ENCODE measurements at places on chromosomes 2 and 18.
A peak's percentile ranks its signal among the peaks of the same experiment; 100 is the strongest.

GRCh38 chr2:112153179-112153490 is 14.9 kb downstream of the FBLN7 start:
- no peak for DNase-seq

DNA sequence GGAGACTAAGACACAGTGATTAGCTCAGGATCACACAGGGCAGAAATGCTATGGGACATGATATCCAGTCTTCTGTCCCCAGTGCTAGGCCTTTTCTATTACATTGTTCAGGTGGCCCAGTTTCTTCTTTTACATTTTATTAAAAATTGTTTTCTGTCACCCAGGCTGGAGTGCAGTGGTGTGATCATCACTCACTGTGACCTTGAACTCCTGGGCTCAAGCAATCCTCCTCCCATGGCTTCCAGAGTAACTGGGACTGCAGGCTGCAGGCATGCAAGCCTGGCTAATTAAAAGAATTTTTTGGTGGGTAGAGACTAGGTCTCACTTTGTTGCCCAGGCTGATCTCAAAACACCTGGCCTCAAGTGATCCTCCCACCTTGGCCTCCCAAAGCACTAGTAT is 15.4 kb downstream of the PDK1 start:
- peak; percentile 64 for DNase-seq

- DNase-seq: no peak
These were observed 26.9 kb upstream of the GLS start for GRCh38 chr2:190853531-190854383.

DNA sequence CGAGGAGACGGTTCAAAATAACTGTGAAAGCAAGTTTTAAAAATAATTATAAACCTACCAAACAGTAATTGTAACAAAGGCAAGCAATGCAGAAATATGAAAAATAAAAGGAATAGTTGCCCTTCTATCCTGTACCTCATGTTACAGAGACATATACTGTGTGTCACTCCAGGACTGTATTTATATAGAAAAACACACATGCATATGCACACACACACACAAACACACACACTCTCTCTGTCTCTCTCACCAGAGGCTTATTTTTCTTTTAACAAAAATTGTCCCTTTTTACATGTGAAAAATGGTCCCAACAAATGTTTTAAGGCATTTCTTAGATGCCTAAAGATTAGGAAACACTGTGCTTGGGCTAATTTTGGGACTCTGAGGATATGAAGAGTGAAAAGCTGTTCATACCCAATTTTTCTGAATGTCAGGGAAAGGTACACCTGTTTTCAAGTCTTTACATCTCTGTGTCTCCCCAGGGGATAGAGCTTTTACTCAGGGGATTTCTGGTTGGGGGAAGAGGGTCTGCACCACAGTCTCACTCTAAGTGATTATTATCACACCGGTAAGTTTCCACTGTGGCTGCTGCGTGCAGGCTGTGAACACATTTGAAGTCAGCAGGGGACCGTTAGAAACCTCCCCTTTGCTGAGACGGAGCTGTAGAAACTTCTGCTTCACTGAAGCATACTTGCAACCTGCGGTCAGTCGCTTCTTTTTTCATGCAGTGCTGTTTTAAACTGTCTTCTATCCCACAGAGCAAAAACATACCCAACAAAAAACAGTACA is 51.4 kb upstream of the SPAG16 start:
- no peak for DNase-seq

DNA sequence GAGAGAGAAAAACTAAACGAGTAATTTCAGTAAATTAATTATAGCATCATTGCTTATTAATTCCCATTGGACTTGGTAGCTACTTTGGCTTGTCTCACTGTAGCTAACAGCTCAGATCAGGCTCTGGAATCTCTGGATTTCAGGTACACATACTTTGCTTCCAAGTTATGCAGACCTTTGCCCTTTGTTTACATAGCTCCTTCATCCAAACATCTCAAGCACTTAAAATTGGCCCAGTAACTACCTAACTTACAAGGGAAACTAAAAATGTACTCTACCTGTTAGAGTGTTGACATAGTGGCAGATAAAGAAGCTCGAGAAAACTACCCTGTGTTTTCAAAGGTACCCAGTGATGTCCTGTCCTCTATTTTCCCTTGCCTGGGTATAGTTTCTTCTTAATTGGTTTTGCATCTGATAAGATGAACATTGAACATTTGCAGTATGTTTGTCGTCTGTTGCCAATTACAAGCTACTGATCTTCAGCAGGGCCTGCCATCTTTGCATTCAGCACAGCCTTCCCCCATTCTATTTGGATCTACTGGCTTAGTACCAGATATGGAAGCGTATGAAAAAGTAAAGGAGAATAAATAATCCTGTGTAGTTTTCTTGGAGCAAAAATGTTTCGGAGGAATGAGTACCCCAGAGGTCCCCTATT is 601.5 kb upstream of the FANCL start:
- no peak for DNase-seq

DNA sequence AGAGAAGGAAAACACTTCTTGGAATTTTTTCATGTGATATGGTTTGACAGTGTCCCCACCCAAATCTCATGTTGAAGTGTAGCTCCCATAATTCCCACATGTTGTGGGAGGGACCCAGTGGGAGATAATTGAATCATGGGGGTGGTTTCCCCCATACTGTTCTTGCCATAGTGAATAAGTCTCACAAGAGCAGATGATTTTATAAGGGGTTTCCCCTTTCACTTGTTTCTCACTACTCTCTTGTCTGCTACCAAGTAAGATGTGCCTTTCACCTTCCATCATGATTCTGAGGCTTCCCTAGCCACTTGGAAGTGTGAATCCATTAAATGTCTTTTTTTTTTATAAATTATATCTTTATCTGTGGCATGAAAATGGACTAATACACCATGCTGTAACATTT is 250.7 kb downstream of the LPIN1 start:
- no peak for DNase-seq

- peak; percentile 51 for DNase-seq
These were observed 6.1 kb upstream of the CASP8 start for GRCh38 chr2:201254081-201254730.

GRCh38 chr2:235636546-235636945 is 142.7 kb downstream of the AGAP1 start:
- DNase-seq: no peak

DNA sequence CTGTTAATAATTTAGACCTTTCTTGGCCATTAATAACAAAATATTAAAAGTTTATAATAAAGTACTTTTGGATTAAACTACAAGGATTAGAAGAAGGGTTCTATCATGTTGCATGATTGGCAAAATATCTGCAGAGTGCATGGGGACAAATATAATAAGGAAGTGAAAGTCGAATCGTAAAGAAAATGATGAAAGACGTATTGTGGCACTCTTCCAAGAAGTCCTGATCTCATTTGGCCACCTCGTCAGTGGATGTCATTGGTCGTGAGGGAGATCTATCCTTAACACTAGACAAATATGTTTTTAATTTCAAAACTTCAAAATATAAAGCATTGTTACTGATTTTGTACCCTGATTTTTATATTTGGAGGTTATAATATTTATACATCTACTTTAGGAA is 197.7 kb upstream of the STON1 start:
- no peak for DNase-seq

DNA sequence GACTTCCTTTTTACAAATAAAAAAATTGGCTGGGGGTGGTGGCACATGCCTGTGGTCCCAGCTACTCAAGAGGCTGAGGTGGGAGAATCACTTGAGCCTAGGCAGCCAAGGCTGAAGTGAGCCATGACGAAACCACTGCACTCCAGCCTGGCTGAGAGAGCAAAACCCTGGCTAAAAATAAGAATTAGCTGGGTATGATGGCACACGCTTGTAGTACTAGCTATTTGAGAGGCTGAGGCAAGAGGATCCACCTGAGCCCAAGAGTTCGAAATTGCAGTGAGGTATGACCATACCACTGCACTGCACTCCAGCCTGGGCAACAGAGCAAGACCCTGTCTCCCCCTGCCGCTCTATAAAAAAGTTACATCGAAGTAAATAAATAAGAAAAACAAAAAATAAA is 33.7 kb downstream of the GFPT1 start:
- no peak for DNase-seq

GRCh38 chr2:64979744-64980143 is 9.5 kb upstream of the SLC1A4 start:
- no peak for DNase-seq

DNA sequence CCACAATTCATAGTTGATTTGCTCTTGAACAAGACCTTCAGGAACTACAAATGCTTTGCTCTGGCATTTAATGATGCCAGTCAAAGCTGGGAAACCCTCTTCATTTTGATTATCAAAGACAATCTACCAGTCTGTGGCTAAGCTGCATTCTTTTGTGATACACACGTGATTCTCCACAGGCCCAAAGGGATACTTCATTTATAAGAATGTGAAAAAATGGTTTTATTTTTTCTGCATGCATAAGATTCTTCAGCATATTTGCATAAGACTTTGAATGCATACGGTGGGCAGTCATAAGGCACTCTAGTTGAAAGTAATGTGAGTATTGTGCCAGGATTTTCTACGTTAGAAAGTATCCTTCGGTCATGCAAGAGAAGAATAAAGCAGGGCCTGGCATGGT is 33.0 kb upstream of the ARL5A start:
- no peak for DNase-seq

- DNase-seq: no peak
These were observed 55.2 kb downstream of the EIPR1 start for GRCh38 chr2:3322311-3322970.

DNA sequence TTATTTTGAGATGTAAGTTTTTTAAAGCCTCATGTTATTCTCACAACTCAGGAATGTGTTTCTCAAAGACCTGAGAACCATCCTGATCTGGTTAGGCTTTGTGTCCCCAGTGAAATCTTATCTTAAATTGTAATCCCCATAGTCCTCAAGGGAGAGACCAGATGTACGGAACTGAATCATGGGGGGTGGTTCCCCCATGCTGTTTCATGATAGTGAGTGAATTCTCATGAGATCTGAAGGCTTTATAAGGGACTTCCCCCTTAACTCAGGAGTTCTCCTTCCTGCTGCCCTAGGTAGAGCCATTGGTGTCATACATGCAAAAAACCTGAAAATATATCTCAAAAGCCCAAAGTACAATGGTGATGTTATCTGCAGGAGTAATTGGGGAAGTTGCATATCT is 836.7 kb downstream of the CBLN2 start:
- no peak for DNase-seq

GRCh38 chr2:37686792-37687526 is 15.5 kb upstream of the CDC42EP3 start:
- DNase-seq: no peak

GRCh38 chr18:12049978-12050811 is 43.4 kb upstream of the ANKRD62 start:
- no peak for DNase-seq

DNA sequence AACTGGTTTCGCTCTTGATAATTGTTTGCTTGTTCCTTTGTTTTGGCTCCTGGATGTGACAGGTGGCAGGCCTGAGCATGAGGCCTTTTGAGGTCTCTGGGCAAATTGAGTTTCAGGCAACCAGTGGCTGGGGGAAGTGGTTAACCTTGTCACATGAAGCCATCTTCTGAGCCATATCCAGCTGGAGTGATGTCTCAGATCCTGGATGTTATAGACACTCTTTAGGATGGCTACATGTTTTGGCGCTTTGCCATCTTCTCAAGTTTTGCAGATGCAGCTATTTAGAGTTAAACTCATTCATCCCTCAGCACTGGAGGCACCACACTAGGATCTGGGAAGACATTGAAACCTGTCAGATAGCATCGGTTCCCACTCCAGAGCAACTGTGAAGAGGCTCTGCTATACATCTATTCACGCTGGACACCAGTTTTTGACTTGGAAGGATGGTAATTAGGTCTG is 25.3 kb upstream of the TACR1 start:
- no peak for DNase-seq

DNA sequence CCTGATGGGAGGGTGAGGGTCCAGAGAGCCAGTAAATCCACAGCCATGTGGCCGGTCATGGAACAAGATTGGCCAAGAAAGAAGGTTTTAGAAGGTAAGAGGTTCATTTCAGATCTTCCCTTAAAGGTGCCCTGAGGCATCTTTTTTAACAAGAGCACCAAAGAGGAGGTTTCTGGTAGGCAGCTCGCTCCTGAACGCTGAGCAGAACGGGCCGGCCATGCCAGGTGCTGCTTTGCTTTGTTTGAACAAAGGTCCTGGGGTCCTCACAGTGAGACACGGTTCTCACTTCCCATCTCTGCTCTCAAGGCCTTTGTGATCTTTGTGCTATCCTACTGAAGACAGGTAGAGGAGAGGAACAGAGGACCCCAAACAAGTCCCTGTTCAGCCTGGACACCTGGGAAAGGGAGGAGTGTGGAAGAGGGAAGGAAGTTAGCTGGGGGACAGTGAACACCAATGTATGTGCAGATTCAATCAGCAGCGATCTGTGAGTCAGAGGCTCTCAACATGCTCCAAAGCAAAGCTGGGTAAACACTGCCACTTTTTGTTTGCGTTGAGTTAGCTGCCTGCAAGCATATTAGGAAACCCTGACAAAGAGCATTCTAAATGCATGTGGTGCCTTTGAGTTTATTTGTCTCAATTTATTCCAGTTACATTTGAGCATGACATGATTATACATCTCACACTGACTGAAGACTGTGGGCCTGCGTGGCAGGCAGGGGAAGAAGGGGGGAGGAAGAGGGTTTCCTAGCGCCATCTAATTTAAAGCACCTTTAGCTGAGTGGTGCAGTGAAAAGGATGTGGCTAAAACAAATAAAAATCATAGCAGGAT is 102.4 kb downstream of the ASB1 start:
- no peak for DNase-seq

GRCh38 chr2:218370410-218371063 is 11.5 kb upstream of the SLC11A1 start:
- DNase-seq: peak; percentile 51

DNA sequence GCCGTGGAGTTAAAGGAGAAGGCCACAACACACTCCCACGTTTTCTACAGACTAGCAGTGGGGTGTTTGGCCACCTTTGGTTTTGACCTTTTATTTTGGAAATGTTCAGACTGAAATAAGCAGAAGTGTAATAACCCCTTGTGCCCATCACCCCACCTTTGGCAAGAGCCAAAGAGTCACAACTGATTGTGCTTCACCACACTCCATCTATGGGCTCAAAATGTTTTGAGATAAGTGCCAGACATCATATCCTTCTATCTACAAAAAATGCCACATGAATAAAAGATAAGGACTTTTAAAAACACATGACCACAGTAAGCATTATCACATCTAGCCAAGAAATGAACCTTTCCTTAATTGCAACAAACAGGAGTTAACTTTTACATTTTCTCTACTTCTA is 9.9 kb upstream of the GPR35 start:
- DNase-seq: no peak

- DNase-seq: no peak
These were observed 509.2 kb upstream of the SPHKAP start for GRCh38 chr2:228690681-228691080.

GRCh38 chr2:230640540-230641011 is 72.1 kb upstream of the CAB39 start:
- DNase-seq: no peak
